Right cardiac atrium (tissue), 5 donors: ENCODE measurements at places on chromosomes 6 and 20. TPM values are rescaled to one million over a fixed set of nuclear protein-coding genes. Genes with fewer than 3 reads are reported as not detected.
A peak's percentile ranks its signal among the peaks of the same experiment; 100 is the strongest.

DNA sequence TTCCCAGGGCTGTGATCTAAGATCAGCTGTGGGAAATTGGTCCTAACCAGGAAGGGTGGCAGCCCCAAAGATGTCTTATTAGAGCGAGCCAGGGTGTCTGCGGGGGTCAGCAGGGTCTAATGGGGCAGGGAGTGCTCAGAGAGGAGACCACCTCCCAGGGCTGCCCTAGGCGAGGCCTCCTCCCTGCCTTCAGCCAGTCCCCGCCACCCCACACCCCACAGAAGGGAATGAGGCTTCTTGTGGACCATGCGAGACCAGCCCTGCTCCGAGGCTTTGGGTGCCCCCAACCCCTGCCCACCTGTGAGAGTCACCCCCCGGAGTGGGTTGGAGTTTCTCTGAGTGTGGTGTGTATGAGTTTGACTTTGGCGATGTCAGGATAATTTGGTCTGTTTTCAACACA lies 37.8 kb downstream of the SYNJ2 start:
- no peak for DNase-seq

GRCh38 chr6:153074761-153075160 lies 56.3 kb downstream of the RGS17 start:
- no peak for DNase-seq

Gene KCNQ5
- 0.25 TPM for polyA plus RNA-seq

DNA sequence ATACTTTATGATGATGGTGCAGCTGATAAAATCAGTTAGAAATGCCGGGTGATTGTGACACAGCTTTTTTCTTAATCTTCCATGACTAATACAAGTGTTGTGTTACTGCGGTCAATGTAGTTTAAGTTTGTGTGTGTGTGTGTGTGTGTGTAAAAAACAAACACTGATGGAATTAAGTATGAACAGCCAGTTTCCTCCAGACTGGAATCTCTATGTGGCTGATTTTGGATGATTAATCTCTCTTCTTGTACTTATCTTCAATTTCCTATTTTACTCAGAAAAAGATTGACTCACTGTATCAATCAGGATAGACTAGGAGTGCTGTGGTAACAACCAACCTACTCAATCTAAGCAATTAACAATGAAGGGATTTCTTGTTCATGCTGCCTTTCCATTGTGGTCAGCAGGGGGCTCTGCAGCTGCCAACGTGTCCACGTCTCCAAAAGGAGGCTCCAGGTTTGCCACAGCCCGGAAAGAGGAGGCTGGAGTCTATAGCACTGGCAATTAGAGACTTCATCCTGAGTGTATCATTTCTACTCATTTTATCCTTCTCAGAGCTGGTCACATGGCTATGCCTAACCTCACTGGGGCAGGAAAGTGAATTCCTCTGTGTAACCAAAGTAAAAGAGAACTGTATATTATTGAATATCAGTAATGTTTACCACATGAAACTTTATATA lies 107.7 kb downstream of the CD109 start:
- peak; percentile 31 for DNase-seq

- no peak for DNase-seq
These were observed 21.3 kb downstream of the STAU1 start for GRCh38 chr20:49166534-49167449.

Gene FAM83B
- polyA plus RNA-seq, result 1.5 TPM

DNA sequence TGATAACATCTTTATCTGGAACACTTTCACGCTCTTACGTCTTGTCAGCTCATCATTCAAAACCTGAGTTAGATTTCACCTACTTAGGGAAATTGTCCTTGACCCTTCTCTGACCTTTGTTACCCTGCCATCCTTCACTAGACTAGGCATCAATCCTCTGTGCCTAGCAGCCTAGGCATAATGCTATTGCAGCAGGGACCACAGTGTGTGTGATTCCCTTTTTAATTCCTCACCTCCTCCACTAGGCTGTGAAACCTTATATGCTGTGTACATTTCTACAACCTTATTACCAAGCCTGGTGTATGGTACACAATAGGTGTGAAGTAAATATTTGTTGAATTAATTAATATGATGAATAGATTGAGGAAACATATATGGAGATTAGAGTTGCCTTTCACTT lies 66.7 kb upstream of the DEFB112 start:
- DNase-seq, result no peak

GRCh38 chr6:135537741-135538301 lies 40.3 kb upstream of the AHI1 start:
- DNase-seq, result no peak

- no peak for DNase-seq
These were observed 31.7 kb upstream of the CST1 start for GRCh38 chr20:23782366-23782983.

Gene CLIC5
- polyA plus RNA-seq, result 60.5 TPM

DNA sequence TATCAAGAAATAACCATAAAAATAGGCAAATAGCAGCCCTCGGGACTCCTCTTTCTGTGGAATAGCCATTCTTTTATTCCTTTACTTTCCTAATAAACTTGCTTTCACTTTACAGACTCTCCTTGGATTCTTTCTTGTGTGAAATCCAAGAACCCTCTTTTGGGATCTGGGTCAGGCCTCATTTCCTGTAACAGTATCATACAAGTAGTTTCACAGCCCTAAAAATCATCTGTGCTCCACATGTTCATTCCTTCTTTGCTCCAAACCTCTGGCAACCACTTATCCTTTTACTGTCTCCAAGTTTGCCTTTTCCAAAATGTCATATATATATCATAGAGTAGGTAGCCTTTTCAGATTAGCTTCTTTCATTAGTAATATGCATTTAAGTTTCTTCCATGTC lies 13.5 kb upstream of the NT5E start:
- DNase-seq, result no peak

DNA sequence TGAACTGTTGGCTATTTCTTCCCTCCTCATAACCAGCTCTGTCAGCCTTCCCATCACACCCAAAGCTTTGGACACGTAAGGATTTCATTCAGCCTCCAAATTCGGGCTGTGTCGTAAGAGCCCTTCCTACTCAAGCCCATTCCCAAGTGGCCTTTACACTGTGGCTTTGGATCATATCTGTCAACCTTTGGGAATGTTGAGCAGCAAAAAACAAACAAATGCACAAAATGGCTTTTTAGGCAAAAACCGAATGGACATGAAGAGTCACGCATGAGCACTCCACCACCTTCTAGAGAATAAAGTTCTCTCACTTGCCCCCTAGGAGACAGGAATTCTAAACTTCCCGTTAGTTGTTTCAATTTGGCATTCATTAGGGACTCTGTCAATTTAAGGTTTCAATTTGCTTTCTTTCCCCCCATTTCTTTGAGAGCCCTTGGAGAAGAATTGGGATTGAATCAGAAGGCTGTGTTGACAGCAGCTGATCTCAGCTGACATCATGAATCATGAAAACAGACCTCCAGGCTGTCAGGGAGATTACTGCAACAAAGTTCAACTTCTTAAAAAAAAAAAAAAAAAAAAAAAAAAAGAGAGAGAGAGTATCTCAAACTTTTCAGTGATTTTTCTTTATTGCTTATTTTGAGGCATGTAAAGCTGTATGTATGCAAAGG lies 110.3 kb downstream of the BCAS1 start:
- DNase-seq, result peak; percentile 52
